Smooth muscle cell of trachea (primary cell): ENCODE measurements at places on chromosomes 5 and 9. TPM values are rescaled to one million over a fixed set of nuclear protein-coding genes. Genes with fewer than 3 reads are reported as not detected.

Gene SLC6A18
- total RNA-seq: not detected in 2 replicates

Gene CACFD1
- total RNA-seq: 8.7 and 13.4 TPM in 2 replicates

Gene SLCO4C1
- not detected in 2 replicates for total RNA-seq

Gene CNTFR
- total RNA-seq: 0.44 TPM in 1 of 2 replicates, not detected in the other

Gene ARID3C
- total RNA-seq: not detected in 2 replicates

Gene FABP6
- not detected in 2 replicates for total RNA-seq

Gene ANKDD1B
- total RNA-seq: 0.29 and 1.3 TPM in 2 replicates

Gene ROR2
- total RNA-seq: 20.9 and 29.8 TPM in 2 replicates

Gene PCDHB13
- under 0.01 and 1.3 TPM in 2 replicates for total RNA-seq

Gene PCDHA9
- under 0.01 TPM in 2 replicates for total RNA-seq

Gene PCDHGB4
- 21.5 and 38.4 TPM in 2 replicates for total RNA-seq

Gene DCAF10
- total RNA-seq: 31.3 and 45.5 TPM in 2 replicates

Gene GTF2H2C
- 31.9 and 48.9 TPM in 2 replicates for total RNA-seq

Gene P4HA2
- 225 and 590 TPM in 2 replicates for total RNA-seq

Gene SV2C
- not detected in 2 replicates for total RNA-seq

Gene TCF7
- total RNA-seq: 5.1 and 7.1 TPM in 2 replicates

Gene OR4F3
- total RNA-seq: 0.29 and 0.33 TPM in 2 replicates

Gene PCDHB2
- 0.58 and 3.0 TPM in 2 replicates for total RNA-seq

Gene TAF11L8
- not detected in 2 replicates for total RNA-seq

Gene PCDHB1
- not detected in 2 replicates for total RNA-seq

Gene TPPP
- 0.15 and 0.66 TPM in 2 replicates for total RNA-seq

Gene SPINK7
- not detected in 2 replicates for total RNA-seq

Gene SCGB3A2
- not detected in 2 replicates for total RNA-seq

Gene INSL6
- not detected in 2 replicates for total RNA-seq

Gene PTGS1
- total RNA-seq: 44.8 and 67.8 TPM in 2 replicates

Gene FGFR4
- 20.1 and 36.7 TPM in 2 replicates for total RNA-seq

Gene C9orf50
- total RNA-seq: 0.17 and 0.44 TPM in 2 replicates

Gene PCDHA3
- total RNA-seq: 0.15 and 0.17 TPM in 2 replicates

Gene ROPN1L
- total RNA-seq: 0.29 and 0.66 TPM in 2 replicates

Gene PRKACG
- not detected in 2 replicates for total RNA-seq
